Cortex of kidney (tissue), 1 donor: ENCODE measurements at places on chromosomes 16 and 17.

DNA sequence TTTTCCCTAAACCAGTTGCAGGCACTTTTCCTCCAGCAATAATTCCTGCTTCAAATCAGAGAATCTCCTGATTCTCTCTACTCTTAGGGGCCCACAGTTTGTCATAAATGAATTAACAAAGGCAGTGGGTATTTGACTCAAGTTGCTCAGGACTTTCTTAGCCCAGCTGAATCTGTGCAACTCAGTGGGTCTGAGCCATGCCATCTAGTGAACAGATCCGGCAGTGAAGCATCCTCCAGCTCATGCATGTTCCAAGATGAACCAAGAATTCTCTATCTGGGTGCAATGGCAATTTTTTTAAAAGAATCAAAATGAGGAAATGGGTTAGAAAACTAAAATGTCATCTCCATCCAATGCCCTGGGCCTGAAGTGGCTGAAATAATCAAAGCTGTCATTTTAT, 575.2 kb upstream of the CDH11 start:
- no peak for DNase-seq

DNA sequence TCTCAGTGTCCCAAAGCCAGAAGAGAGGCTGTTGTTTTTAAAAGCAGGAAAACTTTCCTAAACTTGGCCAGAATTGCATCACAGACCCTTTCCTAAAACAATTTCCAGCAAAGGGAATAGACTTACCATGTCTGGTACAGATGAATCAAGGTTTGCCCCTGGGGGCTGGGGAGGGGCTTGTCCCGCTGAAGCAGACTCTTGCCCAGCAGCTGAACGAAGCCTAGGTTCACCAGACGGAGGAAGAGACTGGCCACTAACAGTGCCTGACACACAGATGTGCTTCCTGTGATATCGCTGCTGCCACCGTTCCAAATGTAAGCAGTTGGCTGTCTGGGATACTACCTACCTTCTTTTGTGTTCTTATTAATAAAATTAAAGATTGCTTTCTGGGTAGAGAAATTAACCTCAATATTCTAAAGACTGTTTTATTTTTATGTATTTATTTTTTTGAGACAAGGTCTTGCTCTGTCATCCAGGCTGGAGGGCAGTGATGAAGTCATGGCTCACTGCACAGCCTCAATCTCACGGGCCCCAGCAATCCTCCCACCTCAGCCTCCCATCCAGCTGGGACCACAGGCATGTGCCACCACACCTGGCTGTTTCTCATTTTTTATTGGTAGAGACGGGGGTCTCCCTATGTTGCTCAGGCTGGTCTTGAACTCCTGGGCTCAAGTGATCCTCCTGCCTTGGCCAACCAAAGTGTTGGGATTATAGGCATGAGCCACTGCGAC, 13.5 kb downstream of the PRCD start:
- no peak for DNase-seq

DNA sequence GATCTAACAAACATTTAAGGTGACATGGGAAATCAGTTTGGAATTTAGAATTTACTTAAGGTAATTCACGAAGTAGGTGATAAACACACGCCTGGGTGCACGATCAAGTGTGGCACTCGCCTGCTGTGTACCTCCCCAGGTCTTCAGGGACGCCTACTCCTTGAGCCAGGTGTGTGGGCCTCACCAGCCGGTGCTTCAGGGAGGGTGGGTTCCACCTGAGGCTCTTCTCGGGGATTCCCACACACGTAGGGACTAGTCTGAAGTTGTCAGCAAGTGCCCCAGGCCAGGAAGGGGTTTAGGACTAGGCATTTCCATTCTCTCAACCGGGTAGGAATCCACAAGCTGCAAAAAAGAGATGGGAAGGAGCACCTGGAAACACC, 9.8 kb upstream of the NAT9 start:
- no peak for DNase-seq

DNA sequence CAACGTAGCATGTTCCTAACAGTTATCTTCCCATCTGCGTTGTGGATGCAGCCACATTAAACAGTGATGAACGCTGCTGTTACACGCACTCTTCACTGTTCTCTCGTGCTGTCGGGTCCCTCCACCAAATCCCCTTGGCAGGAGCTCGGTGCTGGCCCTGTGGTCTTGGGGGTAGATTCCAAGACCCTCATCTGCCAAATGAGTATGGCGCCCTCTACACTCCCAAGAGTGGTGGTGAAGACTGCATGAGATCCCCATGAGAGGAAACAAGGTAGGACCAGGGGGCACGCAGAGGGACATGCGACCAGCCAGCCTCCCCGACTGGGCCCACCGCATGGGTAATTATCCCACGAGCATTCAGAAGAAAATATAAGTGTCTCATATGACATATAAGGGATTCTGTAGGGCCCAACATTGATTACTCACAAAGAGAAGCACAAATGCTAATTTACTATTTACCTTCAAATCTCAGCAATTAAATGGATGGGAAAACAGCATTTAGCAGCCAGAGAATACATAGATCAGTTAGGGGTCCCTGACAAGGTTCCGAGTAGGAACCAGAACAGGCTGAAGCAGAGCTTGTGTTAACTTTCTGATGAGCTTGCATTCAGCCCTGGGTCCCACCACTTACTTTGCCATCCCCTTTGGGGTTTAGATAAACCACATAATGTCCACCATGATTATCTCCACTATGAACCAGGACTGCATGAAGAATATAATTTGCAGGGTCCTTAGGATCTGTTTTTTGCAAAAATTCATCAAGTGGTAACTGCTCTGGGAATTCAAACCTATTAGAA, 23.8 kb downstream of the LITAFD start:
- no peak for DNase-seq

DNA sequence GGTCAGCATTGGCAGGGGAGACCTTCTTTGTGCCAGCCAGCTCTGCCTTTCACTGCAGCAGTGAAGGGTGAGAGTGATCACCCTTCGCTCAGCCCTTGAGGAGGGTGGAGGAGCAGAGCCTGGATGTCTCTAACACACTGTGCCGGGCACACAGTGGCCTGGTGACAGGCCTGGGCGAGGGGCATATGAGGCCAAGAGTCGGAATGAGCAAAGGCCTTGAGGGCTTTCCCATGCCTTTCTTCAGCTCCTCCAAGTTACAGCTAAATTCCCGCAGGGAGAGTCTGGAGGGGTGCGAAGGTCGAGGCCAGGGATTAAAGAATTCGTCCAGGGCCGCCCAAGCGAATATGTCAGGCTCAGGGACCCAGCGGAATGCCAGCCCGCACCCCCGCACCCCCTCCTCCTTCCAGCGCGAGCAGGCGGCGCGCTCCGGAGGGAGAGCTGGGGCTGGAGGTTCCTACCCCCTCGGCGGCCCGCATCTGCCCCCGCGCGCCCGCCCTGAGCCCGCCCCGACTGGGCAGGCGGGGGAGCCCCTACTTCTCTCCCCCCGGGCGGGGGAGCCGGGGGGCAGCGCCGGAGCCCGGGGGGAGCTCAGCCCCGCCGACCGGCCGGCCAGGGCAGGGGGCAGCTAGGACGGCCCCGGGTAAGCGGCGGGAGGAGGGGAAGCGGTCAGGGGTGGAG, at the start of gene RASL10B:
TSS of gene RASL10B (plus strand) at position 401 of the 678 bp plus-strand sequence. CDS start 3,546 bp downstream, outside the sequence.
- no peak for DNase-seq

GRCh38 chr16:56330476-56330875, 94.9 kb downstream of the AMFR start:
- no peak for DNase-seq

DNA sequence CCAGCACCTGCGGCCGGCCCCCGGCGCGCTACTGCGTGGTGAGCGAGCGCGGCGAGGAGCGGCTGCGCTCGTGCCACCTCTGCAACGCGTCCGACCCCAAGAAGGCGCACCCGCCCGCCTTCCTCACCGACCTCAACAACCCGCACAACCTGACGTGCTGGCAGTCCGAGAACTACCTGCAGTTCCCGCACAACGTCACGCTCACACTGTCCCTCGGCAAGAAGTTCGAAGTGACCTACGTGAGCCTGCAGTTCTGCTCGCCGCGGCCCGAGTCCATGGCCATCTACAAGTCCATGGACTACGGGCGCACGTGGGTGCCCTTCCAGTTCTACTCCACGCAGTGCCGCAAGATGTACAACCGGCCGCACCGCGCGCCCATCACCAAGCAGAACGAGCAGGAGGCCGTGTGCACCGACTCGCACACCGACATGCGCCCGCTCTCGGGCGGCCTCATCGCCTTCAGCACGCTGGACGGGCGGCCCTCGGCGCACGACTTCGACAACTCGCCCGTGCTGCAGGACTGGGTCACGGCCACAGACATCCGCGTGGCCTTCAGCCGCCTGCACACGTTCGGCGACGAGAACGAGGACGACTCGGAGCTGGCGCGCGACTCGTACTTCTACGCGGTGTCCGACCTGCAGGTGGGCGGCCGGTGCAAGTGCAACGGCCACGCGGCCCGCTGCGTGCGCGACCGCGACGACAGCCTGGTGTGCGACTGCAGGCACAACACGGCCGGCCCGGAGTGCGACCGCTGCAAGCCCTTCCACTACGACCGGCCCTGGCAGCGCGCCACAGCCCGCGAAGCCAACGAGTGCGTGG, 1.5 kb downstream of the NTN1 start:
- no peak for DNase-seq

- no peak for DNase-seq
Measured at GRCh38 chr17:6943406-6943805, 52.4 kb upstream of the ALOX12 start.

- no peak for DNase-seq
Measured at GRCh38 chr16:67162506-67163163, 1.9 kb upstream of the HSF4 start.

DNA sequence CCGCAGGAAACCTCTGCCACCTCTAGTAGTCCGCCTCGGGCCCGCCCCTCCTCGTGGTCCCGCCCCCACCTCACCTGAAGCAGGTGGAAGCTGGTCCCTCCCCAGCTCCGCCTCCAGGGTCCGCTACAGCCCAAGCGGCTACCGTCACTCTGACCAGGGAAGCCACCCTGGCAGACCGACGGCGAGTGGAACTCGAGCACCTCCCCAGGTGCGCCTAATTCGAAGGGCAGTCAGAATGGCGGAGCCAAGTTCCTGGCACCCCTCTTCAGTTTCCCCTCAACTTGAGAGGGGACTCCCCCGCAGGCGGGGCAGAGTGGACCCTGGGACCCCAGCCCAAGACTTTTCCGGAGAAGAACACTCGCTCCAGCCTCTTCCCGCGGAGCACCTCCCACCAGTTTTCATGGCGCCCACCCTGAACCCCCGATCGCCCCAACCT, 507 bp downstream of the FHOD1 start:
- DNase-seq: no peak

GRCh38 chr17:43671031-43671692, 9.4 kb upstream of the MEOX1 start:
- DNase-seq: no peak

GRCh38 chr17:78384479-78385175, 6.2 kb downstream of the PGS1 start:
- no peak for DNase-seq

GRCh38 chr17:67995570-67996263, 552 bp downstream of the C17orf58 start:
- no peak for DNase-seq

- no peak for DNase-seq
Measured at GRCh38 chr16:24781256-24781655, 51.8 kb downstream of the TNRC6A start.

- DNase-seq: no peak
Measured at GRCh38 chr17:56834380-56835263, 671 bp downstream of the DGKE start.

DNA sequence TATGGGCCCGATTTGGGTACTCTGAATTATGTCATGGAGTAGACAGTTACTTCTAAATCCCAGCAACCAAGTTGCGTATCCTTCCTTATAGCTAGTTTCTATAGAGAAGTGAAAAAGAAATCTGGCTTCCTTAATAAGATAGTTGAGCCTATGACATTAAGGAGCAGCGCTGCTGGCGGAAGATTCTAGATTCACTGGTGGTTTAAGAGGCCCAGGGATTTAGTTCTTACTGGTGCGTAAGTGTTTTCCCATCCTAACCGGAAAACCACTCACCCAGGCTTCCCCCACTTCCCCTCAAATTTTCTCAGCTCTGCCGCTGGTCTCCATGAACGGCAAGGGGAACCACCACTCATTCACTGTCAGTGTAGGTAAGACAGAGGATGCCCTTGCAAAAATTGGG, 230.4 kb downstream of the CPPED1 start:
- DNase-seq: no peak

DNA sequence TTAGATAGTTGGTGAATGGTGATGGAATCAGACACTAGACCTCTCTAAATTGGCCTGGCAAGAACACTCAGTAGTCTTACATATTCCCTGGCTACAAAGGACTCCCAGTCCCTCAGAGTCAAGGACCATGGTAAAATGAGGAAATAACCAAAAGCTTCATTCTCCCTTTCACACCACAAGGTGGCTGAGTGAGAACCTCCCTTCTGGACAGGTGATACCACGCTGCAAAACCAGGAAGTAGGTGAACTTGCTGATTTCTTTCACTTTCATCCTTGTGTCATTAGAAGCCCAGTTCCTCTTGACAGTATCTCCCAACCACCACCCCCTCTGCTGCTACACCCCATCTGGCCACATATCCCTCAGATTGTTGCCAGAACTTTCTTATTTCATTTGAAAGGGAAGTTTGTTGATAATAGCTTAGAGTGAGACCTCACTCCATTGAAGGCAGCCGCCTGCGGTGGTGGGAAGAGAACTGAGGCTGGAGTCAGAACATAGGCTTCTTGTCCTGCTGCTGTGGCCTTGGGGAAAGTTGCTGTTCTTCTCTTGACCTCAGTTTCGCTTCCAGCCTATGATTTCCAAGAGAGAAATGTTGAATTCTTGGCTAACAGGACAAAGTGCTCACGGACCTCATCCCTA, 290.6 kb upstream of the CCL2 start:
- no peak for DNase-seq

- no peak for DNase-seq
Measured at GRCh38 chr17:40718930-40719329, 15.4 kb upstream of the KRT24 start.

DNA sequence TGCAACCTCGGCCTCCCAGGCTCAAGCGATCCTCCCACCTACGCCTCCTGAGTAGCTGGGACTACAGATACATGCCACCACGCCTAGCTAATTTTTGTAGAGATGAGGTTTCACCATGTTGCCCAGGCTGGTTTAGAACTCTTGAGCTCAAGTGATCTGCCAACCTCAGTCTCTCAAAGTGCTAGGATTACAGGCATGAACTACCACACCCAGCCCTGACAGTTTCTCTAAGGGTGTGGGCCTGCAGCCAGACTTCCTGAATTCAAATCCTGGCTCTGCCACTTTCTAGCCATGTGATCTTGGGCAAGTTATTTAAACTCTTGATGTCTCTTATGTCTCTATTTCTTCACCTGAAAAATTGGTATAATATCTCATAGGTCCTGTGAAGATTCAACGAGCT, 5.6 kb downstream of the CUEDC1 start:
- DNase-seq: no peak

GRCh38 chr17:45973099-45973780, 25.8 kb upstream of the STH start:
- no peak for DNase-seq

- DNase-seq: no peak
Measured at GRCh38 chr17:6611231-6611630, 29.3 kb downstream of the KIAA0753 start.

DNA sequence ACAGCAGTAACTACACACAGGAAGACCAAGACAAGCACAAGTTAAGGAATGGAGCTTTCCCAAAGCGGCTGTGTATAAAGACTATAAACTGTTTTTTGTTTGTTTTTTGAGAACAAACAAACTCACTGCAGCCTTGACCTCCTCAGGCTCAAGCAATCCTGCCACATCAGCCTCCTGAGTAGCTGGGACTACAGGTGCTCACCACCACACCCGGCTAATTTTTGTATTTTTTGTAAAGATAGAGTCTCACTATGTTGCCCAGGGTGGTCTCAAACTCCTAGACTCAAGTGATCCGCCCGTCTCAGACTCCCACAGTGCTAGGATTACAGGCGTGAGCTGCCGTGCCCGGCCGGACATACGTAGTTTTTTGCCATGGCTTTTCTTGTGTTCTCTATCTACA, 4.1 kb upstream of the PDE6G start:
- no peak for DNase-seq
